ENCODE measurements at places on chromosomes 2 and 18.

- DNase-seq, result no peak
Measured at GRCh38 chr18:11831921-11832320, 19.3 kb upstream of the CHMP1B start.

DNA sequence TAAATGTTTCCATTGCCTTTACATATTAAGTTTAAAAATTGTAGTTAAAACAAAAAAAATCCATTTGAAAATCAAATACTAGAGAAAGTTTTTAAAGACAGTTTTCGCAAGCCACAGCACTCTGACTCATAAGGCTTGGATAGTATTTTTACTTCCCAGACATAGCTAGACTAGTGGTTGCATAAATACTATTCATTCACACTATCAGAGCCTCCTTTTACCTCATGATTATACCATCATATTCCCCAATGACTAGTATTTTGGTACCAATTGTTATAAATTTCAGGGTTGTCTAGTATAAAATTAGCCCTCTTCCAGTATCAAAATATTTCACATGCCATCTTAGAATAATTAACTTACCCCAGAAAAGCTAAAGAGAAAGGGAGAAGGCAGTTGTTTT lies 393.5 kb downstream of the ERBB4 start:
- DNase-seq, result no peak

DNA sequence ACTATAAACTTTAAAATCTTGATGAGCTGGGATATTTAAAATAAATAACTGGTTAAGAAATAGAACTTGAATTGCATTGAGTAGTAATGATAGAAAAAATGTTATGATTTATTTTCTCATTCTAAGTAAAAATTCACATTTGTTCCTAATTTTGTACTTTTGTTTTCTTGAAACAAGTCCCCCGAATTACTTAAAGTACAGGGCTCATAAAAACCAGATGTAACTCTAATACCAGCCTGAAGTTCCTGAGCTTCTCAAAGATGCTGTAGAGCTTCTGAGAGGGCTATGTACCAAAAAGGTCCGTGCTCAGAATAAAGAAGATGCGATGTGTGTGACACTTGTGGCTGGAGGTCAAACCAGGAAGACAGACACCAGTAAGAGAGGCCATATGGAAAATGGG lies 116.1 kb upstream of the TACR1 start:
- no peak for DNase-seq

GRCh38 chr2:47002031-47002430 lies 86.4 kb upstream of the MCFD2 start:
- no peak for DNase-seq

DNA sequence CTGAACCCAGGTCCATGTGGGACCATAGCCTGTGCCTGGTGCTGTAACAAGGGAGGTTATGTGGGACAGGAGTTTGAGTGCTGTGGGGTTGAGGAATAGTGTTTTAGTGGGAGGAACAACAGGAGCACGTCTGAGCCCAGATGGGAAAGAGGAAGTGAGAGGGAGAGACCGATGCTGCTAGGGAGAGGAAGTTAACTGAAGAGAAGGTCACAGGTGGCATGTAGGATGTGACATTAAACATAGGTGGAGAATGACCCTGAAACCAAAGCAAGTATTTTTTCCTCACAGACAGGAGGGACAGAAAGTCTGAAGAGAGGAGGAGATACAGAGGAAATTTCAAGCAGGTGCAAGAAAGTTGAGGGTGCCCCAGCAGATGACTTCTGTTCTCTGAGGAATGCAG lies 87.8 kb downstream of the ACOXL start:
- no peak for DNase-seq

GRCh38 chr2:126356631-126357030 lies 299.3 kb upstream of the GYPC start:
- no peak for DNase-seq

GRCh38 chr18:7568426-7568825 lies 1.3 kb downstream of the PTPRM start:
- DNase-seq, result peak; percentile 9

DNA sequence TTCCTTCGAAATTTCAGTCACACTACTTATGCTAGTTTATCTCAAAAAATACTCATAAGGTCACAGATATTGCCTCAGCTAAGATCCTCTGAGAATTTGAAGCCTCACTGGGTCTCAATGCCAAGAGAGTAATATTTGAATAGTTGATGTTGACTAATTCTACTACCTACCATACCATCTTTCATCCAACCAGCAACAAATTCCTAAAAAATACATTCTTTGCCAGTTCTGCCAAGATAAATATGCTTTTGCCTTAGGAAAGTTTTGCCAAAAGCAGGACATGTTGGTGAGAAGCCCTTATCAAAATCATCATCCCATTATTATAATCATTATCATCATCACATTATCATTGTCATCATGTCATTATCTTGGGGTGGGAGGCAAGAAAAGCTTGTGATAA lies 544.6 kb upstream of the ZEB2 start:
- DNase-seq, result no peak

DNA sequence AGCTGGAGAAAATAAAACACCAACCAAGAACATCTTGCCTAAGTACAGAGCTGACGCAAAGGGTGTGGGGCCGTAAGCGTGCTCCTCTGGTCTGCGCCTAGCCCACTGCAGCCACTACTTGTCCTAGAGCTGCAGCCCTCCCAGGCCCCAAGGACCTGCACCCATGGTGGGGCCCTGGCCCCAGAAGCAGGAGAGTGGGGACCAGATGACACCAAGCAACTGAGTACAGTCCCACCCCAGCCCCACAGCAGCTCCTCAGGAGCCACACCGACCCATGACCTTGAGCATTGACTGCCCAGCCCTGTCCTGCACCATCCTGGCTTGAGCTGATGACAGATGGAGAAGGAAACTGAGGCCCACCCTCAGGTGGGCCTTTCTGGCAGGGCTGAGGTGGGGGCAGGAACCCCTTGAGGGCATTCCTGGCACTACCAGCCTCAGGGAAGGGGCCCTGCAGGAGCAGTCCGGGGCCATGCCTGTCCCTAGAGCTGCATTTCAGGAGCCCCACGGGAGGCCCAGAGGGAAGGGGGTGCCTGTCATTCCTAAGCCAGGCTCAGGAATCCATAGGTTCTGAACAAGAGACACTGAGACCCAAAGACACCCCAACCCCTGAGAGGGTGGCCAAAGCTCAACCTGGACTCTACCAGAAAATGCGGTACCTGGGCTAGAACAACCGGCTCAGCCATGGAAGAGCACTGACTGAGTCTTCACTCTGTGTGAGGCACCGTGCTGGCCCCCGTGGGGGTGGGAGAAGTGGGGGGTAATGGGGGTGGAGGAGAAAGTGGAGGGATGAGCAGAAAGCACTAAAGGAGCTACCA lies 4.9 kb downstream of the KIF1A start:
- no peak for DNase-seq

DNA sequence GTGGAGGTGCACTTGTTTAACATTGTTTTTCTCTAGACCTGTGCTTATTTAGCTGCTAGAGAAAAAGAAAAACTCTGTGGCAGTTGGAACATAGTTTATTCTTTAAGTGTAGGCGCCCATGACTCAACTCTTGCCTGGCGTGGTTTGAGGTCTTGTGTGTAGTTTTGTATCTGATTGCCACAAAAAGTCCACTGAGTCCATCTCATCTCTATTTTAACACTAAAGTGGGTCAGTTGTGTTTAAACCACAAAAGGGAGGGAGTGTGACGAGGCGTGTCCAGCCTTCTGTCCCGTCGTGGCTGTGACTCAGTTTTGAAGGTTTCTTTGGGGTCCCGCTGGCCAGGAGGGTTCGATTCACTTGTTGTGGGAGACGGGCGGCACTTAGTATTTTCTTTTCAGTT lies 15.3 kb upstream of the UGT1A9 start:
- DNase-seq, result no peak

- no peak for DNase-seq
Measured at GRCh38 chr2:60075048-60075447, 478.4 kb downstream of the BCL11A start.

DNA sequence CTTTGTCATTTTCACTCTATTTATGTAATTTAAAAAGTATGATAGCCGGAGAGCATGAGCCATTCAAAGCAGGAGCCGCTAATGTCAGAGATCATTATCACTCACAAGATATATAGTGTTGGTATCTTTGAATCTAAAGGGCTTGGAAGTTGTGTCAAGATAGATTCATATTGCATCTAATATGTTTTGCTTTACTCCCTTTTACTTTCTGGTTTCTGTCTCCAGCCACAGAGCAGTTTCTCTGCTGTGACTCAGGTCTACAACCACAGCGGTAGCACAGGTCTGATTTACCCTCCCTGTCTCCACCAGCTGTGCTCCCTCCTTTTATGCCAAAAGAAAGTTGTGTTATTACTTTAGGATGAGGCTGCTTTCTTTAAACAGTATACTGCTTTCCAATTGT lies 424.0 kb downstream of the ARHGAP15 start:
- no peak for DNase-seq

DNA sequence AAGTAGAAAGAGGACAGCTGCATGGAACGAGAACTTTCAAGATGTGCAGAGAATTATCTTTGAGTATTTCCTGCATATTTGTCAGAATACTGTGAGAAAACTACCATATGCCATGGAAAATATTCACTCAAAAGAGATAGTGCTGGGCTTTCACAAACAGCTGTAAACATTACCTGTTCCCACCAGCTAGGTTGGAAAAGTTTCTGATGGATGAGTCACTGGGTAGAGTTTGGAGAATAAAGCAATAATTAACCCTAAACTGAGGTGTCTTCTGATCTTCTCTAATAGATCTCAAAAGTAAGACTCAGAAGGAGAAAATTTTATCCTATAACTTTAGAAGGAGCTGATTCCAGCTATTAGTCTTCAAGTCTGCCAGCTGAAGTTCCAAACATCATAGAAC lies 3.9 kb upstream of the FSIP2 start:
- DNase-seq, result no peak

DNA sequence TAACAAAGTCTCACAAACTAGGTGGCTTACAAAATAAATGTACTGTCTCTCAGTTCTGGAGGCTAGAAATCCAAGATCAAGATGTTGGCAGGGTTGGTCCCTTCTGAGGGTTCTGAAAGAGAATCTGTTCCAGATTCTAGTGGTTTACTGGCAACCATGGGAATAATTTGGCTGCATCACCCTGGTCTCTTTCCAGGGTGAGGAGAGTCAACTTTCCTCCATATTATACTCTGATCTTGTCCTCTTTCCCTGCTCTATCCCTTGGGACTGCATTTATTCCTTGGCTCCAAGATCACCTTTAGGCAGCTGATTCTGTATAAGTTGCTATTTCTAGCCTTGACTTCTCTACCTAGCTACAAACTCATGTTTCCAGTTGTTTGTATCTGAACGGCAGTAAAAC lies 35.2 kb downstream of the SLC40A1 start:
- peak; percentile 31 for DNase-seq

- DNase-seq, result no peak
Measured at GRCh38 chr18:45409971-45410370, 205.3 kb upstream of the SLC14A2 start.

DNA sequence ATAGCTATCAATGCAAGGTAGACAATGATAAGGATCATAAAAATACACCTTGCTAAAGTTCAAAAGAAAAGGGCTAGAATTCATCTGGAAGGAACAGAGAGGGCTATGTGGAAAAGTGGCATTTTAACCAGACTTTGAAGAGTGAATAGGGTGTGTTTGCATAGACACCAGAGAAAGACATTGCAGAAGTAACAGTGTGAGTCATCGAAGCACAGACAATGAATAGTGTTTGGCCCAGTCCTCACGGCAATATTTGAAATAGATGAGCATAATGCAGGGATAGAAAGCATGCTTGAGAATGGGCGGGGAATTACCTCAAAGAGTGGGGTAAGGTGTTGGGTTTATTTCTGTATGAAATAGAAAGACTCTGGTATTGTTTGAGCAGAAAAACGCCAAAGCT lies 24.2 kb downstream of the MYT1L start:
- DNase-seq, result no peak
